ENCODE measurements at places on chromosomes 6 and 20. TPM values are rescaled to one million over a fixed set of nuclear protein-coding genes. Genes with fewer than 3 reads are reported as not detected.
A peak's percentile ranks its signal among the peaks of the same experiment; 100 is the strongest.

DNA sequence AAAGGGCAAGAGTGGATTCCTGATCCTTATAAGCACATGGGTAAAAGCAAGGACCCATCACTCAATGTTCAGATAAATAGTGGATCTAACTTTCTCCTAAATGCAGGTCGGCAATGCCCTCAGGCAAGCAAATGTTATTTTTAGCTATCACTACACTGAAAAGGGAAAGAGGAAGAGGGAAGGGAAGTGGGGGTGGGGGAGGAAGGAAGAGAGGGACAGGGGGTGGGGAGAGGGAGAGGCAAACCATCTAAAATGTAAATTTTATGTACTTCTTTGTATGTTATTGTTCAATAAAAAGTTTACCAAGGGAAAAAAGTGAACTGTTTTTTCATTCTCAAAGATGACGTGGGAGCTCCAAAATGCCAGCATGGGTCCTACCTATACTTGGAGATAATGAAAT, 44.2 kb downstream of the CHD6 start:
- no peaks in the 10 kb centered on the region for H3K27me3 ChIP-seq
- peaks cover 32% of the 10 kb centered on the region for H3K4me1 ChIP-seq
- DNase-seq = no peak
- H3K27ac ChIP-seq = no peak overlapping the region

- no peaks in the 10 kb centered on the region for H3K27me3 ChIP-seq
- H3K4me1 ChIP-seq = peaks cover 15% of the 10 kb centered on the region
- no peaks in the 10 kb centered on the region for H3K36me3 ChIP-seq
- DNase-seq = no peak
Measured at GRCh38 chr6:1020133-1020532, 291.8 kb upstream of the FOXQ1 start.

The WASF1 gene
- 8.9 TPM for total RNA-seq

The RPS6KA2 gene
- 24.4 TPM for total RNA-seq

- H3K4me1 ChIP-seq = peaks cover 31% of the 10 kb centered on the region
- H3K36me3 ChIP-seq = no peaks in the 10 kb centered on the region
- H3K4me3 ChIP-seq = no peak overlapping the region
- peak; percentile 36 for DNase-seq
Measured at GRCh38 chr6:21500314-21501020, 93.1 kb upstream of the SOX4 start.

DNA sequence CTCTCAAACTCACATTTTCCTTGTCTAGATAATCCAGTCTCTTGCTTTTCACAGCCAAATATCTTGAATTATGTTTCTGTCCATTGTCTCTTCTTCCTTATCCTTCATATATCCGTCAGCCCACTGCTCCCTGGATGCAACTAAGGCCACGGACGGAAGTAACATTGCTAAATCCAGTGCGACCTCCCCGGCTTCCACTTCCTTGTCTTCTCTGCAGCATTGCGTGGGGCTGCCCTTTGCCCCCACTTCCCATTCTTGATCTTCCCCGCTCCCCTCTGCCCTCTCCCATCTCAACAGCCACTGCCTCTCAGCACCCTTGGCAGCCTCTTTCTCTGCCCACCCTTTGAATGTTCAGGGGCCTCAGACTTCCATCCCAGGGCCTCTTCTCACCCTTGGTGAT, 190.4 kb upstream of the UST start:
- no peaks in the 10 kb centered on the region for H3K36me3 ChIP-seq
- no peaks in the 10 kb centered on the region for H3K27me3 ChIP-seq
- H3K4me1 ChIP-seq = peaks cover 8% of the 10 kb centered on the region
- no peak overlapping the region for H3K4me3 ChIP-seq
- DNase-seq = no peak

- DNase-seq = no peak
- no peaks in the 10 kb centered on the region for H3K36me3 ChIP-seq
- H3K27me3 ChIP-seq = no peaks in the 10 kb centered on the region
- no peak overlapping the region for H3K4me3 ChIP-seq
- H3K4me1 ChIP-seq = no peaks in the 10 kb centered on the region
Measured at GRCh38 chr6:164455835-164456234, 853.6 kb downstream of the C6orf118 start.

- H3K4me1 ChIP-seq = no peaks in the 10 kb centered on the region
- no peak overlapping the region for H3K4me3 ChIP-seq
- H3K27me3 ChIP-seq = no peaks in the 10 kb centered on the region
Measured at GRCh38 chr6:39812853-39813533, 20.8 kb downstream of the DAAM2 start.

DNA sequence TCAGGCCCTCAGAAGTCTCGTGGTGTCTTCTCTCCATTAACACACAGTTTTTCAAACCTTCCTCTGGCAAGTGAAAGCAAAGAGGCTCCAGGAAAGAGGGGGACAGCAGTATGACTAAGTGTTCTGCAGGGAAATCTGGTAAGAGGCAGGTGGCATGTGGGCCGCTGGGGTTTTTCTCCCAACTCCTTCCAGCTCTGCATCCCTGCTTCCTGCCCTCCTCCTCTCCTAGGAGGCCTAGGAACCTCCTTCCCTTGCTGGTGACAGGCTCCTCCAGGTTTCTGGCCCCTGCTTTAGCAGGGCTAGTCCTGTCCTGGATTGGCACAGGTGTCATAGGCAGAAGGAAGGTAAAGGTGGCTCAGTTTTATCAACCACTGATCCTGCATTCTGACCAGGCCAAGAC, 7.6 kb upstream of the ITCH start:
- H3K36me3 ChIP-seq = no peaks in the 10 kb centered on the region
- no peaks in the 10 kb centered on the region for H3K27me3 ChIP-seq
- H3K4me1 ChIP-seq = no peaks in the 10 kb centered on the region
- H3K4me3 ChIP-seq = no peak overlapping the region
- DNase-seq = no peak

DNA sequence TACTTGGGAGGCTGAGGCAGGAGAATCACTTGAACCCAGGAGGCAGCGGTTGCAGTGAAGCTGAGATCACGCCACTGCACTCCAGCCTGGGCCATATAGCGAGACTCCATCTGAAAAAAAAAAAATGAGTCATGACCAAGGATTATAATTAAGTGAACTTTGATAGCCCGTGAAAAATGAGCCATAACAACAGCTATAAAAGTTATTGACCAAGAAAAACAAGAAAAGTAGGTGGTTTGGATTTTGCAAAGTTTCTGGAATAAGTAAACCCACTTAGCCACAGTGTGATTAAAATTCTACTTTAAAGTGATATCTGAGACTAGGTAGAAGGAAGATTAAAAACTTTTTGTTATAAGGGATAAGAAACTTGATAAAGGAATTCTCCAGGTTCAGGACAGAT, 25.9 kb upstream of the BCLAF1 start:
- H3K4me3 ChIP-seq = no peak overlapping the region
- no peaks in the 10 kb centered on the region for H3K27me3 ChIP-seq
- no peak for DNase-seq
- H3K27ac ChIP-seq = no peak overlapping the region
- H3K4me1 ChIP-seq = peaks cover 4% of the 10 kb centered on the region
- no peaks in the 10 kb centered on the region for H3K36me3 ChIP-seq

The SASH1 gene
- total RNA-seq = 49.8 TPM

- H3K27me3 ChIP-seq = no peaks in the 10 kb centered on the region
- no peaks in the 10 kb centered on the region for H3K36me3 ChIP-seq
- no peak overlapping the region for H3K27ac ChIP-seq
- no peak for DNase-seq
- no peak overlapping the region for H3K4me3 ChIP-seq
- H3K4me1 ChIP-seq = peaks cover 14% of the 10 kb centered on the region
Measured at GRCh38 chr6:104013312-104013971, 846.3 kb downstream of the HACE1 start.

- no peak overlapping the region for H3K4me3 ChIP-seq
- no peak overlapping the region for H3K27ac ChIP-seq
- H3K36me3 ChIP-seq = no peaks in the 10 kb centered on the region
- H3K27me3 ChIP-seq = no peaks in the 10 kb centered on the region
- peaks cover 5% of the 10 kb centered on the region for H3K4me1 ChIP-seq
Measured at GRCh38 chr6:21582651-21583050, 10.9 kb upstream of the SOX4 start.

The TMX4 gene
- 17.9 TPM for total RNA-seq

The EPPIN gene
- total RNA-seq = not detected

- DNase-seq = no peak
- H3K27ac ChIP-seq = no peak overlapping the region
- no peaks in the 10 kb centered on the region for H3K27me3 ChIP-seq
- no peaks in the 10 kb centered on the region for H3K36me3 ChIP-seq
Measured at GRCh38 chr6:53862662-53863462, 68.1 kb downstream of the LRRC1 start.

The ZSCAN12 gene
- total RNA-seq = 3.0 TPM

The DDO gene
- 1.3 TPM for total RNA-seq

DNA sequence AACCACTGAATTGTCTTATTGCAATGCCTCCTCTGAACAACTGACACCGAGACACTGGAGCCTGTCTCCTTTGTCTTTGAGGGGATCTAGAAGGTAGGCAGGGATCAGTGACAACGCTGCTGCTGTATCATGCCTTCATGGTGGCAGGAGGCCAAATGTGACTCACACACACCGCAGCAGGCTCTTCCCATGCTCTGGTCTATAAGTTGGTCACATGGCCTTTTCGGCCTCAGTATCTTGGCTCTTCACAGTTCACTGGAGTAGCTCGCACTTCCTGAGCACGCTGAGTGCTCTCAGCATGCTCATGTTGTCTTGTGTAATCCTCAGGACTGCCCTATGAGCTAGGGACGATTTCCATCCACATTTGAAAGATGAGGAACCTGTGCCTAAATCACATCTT, 167.4 kb upstream of the PCSK2 start:
- H3K27ac ChIP-seq = no peak overlapping the region
- H3K4me1 ChIP-seq = no peaks in the 10 kb centered on the region
- H3K27me3 ChIP-seq = no peaks in the 10 kb centered on the region
- no peak overlapping the region for H3K4me3 ChIP-seq
- DNase-seq = no peak

The ANKRD66 gene
- not detected for total RNA-seq

DNA sequence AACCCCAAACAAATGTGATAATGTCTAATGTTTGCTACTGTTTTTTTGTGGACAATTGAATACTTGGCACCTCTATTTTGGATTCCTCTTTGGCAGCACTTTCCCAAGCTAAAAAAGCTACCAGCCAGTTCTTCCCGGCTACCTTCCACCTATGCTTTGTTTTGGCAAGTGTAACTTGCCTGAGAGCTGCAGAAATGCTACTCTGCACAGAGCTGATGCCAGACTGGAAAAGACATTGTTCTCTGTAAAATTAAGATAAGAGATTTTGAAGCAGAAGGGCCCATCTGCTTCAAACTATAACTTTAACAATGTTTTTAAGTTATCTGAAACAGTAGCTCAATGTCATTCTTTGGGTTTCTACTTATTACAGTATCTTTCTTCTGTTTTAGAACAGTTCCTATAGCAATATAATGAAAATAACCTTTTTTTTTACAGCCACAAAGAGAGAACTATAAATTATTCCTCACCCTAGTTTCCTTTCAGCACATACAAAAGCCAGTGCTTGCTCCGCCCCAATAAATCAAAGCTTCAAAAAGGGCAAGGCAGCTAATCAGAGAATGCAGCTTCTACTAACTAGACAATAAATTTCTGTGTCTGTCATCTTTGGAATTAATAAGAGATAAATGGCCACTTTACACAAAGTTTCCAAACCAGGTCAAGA, 183.1 kb downstream of the UBE3D start:
- H3K27ac ChIP-seq = no peak overlapping the region
- no peak overlapping the region for H3K4me3 ChIP-seq
- H3K27me3 ChIP-seq = no peaks in the 10 kb centered on the region
- H3K36me3 ChIP-seq = no peaks in the 10 kb centered on the region
- no peak for DNase-seq

The HSPA1L gene
- 1.0 TPM for total RNA-seq

The FERMT1 gene
- total RNA-seq = 3.0 TPM

DNA sequence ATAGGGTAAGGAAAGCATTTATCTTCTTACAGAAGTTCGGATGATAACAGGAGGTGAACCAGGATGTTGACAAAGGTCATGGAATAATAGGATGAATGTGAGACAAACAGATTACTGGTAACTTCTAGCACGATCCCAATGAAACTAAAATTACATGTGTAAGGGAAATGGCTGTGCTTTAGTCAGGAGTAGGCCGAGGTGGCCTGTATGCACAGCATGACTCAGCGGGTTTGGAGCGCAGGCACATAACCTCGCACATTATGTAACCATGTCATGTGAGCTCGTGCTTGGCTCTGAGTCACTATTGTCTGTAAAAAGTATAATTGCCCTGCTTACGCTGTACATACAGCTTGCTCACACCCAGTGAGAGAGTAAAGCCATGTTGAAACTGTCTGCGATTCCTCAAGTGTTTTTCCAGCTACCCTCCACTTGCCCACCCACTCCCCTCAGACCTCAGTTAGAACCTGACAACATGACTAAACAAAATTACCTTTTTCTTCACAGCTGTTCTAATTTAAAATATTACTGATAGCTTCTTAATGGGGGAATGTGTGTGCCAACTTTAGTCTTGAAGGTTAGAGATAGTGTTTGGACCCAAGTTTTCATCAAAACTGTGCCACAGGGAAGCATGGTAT, 8.2 kb downstream of the CYB5R4 start:
- no peaks in the 10 kb centered on the region for H3K27me3 ChIP-seq
- H3K27ac ChIP-seq = no peak overlapping the region
- no peaks in the 10 kb centered on the region for H3K36me3 ChIP-seq
- H3K4me1 ChIP-seq = no peaks in the 10 kb centered on the region
- DNase-seq = peak; percentile 61

- peaks cover 36% of the 10 kb centered on the region for H3K4me1 ChIP-seq
- H3K27me3 ChIP-seq = no peaks in the 10 kb centered on the region
- H3K4me3 ChIP-seq = no peak overlapping the region
- H3K27ac ChIP-seq = no peak overlapping the region
- H3K36me3 ChIP-seq = no peaks in the 10 kb centered on the region
Measured at GRCh38 chr20:63702036-63702665, 5.6 kb downstream of the ARFRP1 start.

DNA sequence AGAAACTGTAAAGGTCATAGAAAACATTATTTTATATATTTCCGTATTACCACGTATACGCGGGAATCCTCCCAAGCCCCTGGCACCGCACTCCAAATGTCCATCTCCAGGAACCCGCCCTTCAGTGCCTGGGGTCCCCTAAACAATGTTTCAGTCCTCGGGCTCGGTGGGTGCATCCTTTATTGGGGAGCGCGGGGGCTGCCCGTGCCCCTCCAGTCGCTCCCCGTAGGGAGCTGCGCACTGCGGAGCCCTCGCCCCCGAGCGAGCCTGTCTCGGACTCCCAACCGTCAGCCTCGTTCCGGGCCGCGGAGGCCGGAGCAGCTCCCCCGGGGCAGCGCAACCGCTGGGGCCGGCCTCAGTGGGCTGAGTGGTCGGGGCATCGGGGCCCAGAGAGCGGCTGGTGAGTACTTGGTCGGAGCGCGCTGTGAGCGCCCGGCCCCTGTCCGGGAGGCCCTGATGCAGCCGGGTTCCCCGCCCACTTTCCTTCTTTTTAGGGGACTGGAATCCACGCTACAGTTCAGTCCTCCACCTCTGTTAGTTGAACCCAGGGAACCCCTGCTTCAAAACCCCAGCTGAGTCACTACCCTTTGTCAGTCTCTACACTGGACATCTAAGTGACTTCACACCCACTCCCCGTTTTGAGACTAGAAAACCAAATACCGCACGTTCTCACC, at the start of gene DNAH8:
Gene DNAH8, plus strand, starts transcription at position 296 of the 674 bp plus-strand sequence. CDS start 7,499 bp downstream, outside the sequence.
- no peak within 1 kb of the TSS for H3K4me3 ChIP-seq
- no peaks in the 10 kb centered on the region for H3K27me3 ChIP-seq
- H3K36me3 ChIP-seq = no peaks in the 10 kb centered on the region
- no peak within 1 kb of the TSS for H3K27ac ChIP-seq

Measured in body of pancreas (tissue), 4 donors.